ENCODE measurements at places on chromosomes 7 and 10.
A peak's percentile ranks its signal among the peaks of the same experiment; 100 is the strongest.

DNA sequence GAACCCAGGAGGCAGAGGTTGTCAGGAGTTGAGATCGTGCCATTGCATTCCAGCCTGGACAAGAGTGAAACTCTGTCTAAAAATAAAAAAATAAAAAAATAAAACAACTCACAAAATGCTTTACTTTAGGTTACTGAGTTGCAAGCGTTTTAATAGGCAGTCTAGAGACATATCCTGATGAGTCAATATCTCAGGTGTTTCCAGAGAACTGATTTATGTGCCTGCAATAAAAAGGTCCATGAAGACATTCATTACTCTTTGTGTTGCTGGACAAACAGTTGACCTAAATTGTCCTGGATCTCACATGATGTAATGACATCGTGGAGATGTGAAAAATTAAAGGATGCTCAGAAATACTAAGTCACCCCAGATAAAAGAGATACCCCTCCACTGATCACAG is 31.5 kb downstream of the CDNF start:
- no peak overlapping the region for H3K27ac ChIP-seq
- no peaks in the 10 kb centered on the region for H3K36me3 ChIP-seq
- no peaks in the 10 kb centered on the region for H3K4me1 ChIP-seq
- no peak overlapping the region for H3K4me3 ChIP-seq
- no peaks in the 10 kb centered on the region for H3K27me3 ChIP-seq

DNA sequence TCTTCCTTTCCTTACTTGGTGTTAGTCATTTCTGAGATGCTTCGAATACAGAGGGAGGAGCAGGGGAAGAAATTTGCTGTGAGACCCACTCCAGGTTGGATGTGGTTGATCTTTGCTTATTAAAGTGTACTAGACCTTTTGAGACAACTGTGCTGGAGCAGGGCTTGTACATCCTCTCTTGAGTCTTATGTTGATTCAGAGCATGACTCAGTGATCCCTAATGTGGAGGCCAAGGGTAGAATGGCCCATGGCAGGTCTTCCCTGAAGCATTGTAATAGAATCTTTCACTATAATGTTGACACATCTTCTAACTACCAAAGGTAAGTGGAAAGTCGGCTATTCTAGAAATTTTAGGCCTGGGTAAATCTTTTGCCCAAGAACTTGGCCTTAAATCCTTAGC is 17.0 kb upstream of the SFR1 start:
- no peak for DNase-seq
- no peaks in the 10 kb centered on the region for H3K4me1 ChIP-seq
- no peaks in the 10 kb centered on the region for H3K36me3 ChIP-seq
- H3K27ac ChIP-seq: no peak overlapping the region

- no peak for DNase-seq
- no peaks in the 10 kb centered on the region for H3K4me1 ChIP-seq
- H3K36me3 ChIP-seq: no peaks in the 10 kb centered on the region
- no peak overlapping the region for H3K4me3 ChIP-seq
- H3K27me3 ChIP-seq: no peaks in the 10 kb centered on the region
- no peak overlapping the region for H3K27ac ChIP-seq
Measured at GRCh38 chr7:13742126-13742525, 247.3 kb downstream of the ETV1 start.

GRCh38 chr7:157479326-157479725 is 142.5 kb downstream of the DNAJB6 start:
- no peaks in the 10 kb centered on the region for H3K36me3 ChIP-seq
- DNase-seq: peak; percentile 34
- no peaks in the 10 kb centered on the region for H3K27me3 ChIP-seq

DNA sequence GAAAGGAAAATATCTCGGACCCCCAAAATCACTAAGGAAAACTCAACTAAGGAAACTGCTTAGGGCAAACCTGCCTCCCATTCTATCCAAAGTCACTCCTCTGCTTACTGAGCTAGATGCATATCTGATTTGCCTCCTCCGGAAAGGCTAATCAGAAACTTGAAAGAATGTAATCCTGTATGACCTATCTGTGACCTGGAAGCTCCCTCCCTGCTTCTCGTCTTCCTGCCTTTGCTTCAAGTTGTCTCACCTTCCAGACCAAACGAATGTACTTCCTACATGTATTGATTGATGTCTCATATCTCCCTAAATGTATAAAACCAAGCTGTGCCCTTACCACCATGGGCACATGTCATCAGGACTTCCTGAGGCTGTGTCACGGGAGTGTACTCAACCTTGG is 58.1 kb upstream of the SEC61G start:
- no peaks in the 10 kb centered on the region for H3K4me1 ChIP-seq
- H3K27me3 ChIP-seq: no peaks in the 10 kb centered on the region
- no peak overlapping the region for H3K27ac ChIP-seq
- no peak overlapping the region for H3K4me3 ChIP-seq
- no peaks in the 10 kb centered on the region for H3K36me3 ChIP-seq
- no peak for DNase-seq

DNA sequence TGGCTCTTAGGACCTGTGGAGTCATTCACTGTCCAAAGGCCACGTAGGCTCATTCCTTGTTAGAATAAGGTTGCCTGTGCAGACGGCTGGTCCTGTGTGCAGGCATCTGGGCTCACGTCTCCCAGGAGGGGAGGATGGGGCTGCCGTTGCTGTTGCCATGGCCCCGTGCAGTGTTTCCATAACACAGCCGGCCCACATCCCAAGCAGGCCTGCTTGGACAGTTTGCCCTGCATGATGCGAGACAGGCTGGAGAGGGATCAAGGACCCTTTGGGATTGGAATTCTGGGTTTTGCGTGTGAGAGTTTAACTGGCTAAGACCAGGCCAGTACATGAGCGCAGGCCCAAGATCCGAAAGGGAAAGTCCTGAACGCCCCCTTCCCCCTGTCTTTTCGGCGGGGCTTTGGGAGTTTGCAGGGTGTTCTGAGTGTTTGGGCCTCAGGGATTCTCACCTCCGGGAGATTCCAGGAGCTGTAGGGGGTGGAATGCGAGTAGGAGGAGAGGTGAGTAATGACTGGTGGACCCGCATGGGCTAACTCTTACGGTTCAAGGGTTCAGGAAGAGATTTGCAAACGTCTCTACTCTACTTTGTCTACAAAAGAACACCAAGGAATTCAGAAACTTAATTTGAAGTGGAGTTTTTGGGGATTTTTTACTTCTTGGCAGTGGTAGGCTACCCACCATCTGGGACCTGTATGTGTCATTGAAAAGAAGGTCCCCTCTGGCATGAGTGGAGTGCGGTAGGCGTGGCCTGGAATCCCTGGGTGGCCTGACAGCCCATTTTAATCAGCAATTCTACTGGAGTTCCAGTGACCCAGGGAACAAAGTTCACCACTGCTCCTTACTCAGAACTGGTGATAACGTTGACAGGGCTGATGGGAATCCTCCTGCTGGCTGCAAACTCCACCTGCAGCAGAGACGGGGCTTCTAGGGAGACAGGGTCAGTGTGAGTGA is 125.4 kb downstream of the ITIH5 start:
- DNase-seq: no peak
- no peaks in the 10 kb centered on the region for H3K4me1 ChIP-seq

- DNase-seq: no peak
- H3K27me3 ChIP-seq: no peaks in the 10 kb centered on the region
- H3K36me3 ChIP-seq: no peaks in the 10 kb centered on the region
- H3K27ac ChIP-seq: no peak overlapping the region
- no peaks in the 10 kb centered on the region for H3K4me1 ChIP-seq
- no peak overlapping the region for H3K4me3 ChIP-seq
Measured at GRCh38 chr7:46164629-46165028, 243.6 kb upstream of the IGFBP3 start.

GRCh38 chr7:143426479-143427142 is 16.6 kb upstream of the TAS2R60 start:
- H3K27me3 ChIP-seq: no peaks in the 10 kb centered on the region
- no peak overlapping the region for H3K4me3 ChIP-seq
- H3K27ac ChIP-seq: no peak overlapping the region
- no peak for DNase-seq

GRCh38 chr7:98051118-98051744 is 55.4 kb upstream of the LMTK2 start:
- no peaks in the 10 kb centered on the region for H3K4me1 ChIP-seq
- no peaks in the 10 kb centered on the region for H3K27me3 ChIP-seq
- H3K4me3 ChIP-seq: no peak overlapping the region
- DNase-seq: no peak
- H3K27ac ChIP-seq: no peak overlapping the region

GRCh38 chr10:103820101-103821062 is 35.0 kb downstream of the SH3PXD2A start:
- H3K4me1 ChIP-seq: peaks cover 24% of the 10 kb centered on the region
- H3K36me3 ChIP-seq: no peaks in the 10 kb centered on the region
- H3K27me3 ChIP-seq: no peaks in the 10 kb centered on the region
- H3K27ac ChIP-seq: no peak overlapping the region
- no peak overlapping the region for H3K4me3 ChIP-seq

GRCh38 chr7:32639122-32639521 is 143.8 kb downstream of the AVL9 start:
- DNase-seq: no peak
- no peak overlapping the region for H3K4me3 ChIP-seq
- no peaks in the 10 kb centered on the region for H3K4me1 ChIP-seq
- no peaks in the 10 kb centered on the region for H3K27me3 ChIP-seq
- H3K36me3 ChIP-seq: no peaks in the 10 kb centered on the region
- no peak overlapping the region for H3K27ac ChIP-seq

DNA sequence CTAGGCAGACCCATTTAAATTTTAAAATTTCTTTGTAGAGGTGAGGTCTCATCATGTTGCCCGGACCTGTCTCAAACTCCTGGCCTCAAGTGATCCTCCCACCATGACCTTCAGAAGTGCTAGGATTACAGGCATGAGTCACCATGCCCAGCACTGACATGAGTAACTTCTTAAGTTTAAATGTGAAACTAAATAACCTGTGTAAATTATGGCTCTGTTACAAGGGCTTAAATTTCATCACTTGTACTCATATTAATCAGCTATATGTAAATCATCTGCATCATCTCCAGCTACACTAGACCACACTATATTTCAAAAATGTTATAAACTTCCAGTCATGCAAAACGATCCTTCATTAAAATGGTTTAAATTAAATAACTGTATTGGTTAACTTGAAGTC is 56.1 kb downstream of the ATAD1 start:
- no peaks in the 10 kb centered on the region for H3K36me3 ChIP-seq
- no peak overlapping the region for H3K4me3 ChIP-seq
- no peaks in the 10 kb centered on the region for H3K27me3 ChIP-seq
- no peak for DNase-seq
- H3K27ac ChIP-seq: no peak overlapping the region

- H3K27ac ChIP-seq: no peak overlapping the region
- H3K4me3 ChIP-seq: no peak overlapping the region
- H3K36me3 ChIP-seq: no peaks in the 10 kb centered on the region
- no peaks in the 10 kb centered on the region for H3K4me1 ChIP-seq
- no peak for DNase-seq
- H3K27me3 ChIP-seq: no peaks in the 10 kb centered on the region
Measured at GRCh38 chr7:18313965-18314364, 181.6 kb upstream of the HDAC9 start.

DNA sequence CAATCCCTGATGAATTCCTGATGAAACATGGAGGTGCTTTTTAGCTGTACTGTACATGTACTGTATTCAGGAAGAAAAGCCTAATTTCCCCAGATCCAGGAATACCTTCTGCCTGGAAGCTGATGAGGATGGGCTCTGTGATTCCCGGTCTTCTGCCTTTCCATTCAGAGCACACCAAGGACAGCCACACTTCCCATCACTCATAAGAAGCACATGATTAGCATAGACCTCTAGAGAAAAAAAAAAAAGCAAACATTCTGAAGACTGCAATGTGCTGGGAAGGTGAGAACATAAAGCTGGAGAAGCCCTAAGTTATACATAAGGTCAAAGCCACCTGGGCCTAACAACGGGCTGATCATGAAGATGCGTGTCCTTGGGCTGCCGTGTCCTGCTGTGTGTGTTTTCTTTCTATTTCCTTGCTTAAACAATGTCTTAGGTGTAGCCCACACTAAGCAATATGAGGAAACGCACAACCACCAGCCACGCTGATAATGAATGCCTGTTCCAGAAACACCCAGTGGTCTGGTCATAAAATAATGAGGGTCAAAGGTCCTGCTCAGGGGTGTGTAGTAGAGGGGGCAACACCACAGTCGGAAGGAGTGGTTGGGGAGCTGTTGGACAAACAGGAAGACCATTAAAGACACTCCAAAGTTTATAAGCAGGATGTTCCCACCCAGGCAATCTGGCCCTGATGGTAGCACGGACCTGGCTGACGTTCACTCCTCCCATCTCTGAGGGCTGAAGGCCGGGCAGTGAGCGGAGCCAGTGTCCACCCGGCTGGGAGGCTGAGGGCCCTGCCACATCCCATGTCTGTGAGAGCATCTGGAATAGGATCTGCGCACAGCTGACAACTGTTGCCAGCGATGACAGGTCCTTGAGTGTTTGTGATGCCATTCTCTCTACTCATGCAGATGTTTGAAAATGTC is 7.9 kb downstream of the PKD1L1 start:
- H3K36me3 ChIP-seq: no peaks in the 10 kb centered on the region
- H3K4me1 ChIP-seq: no peaks in the 10 kb centered on the region
- no peak overlapping the region for H3K27ac ChIP-seq
- no peak for DNase-seq
- no peak overlapping the region for H3K4me3 ChIP-seq

- no peak for DNase-seq
- H3K4me1 ChIP-seq: no peaks in the 10 kb centered on the region
- H3K27ac ChIP-seq: no peak overlapping the region
- no peak overlapping the region for H3K4me3 ChIP-seq
- H3K36me3 ChIP-seq: no peaks in the 10 kb centered on the region
Measured at GRCh38 chr10:44829426-44829825, 81.7 kb upstream of the TMEM72 start.

DNA sequence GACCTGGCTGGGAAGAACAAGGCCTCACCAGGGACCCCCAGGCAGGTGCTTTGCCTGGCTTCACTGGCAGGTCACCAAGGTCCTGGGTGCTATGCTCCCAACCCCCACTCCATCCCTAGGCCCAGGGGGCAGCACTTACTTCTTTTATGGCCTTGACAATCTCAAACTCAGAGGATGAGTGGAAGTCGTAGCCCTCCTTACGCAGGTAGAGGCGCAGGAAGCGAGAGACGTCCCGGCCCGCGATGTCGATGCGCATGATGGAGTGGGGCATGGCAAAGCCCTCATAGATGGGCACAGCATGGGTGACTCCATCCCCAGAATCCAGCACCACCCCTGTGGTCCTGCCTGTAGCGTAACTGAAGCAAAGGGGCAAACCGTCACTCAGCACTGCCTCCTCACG is 18.5 kb downstream of the ACTR1A start:
- DNase-seq: peak; percentile 27
- no peak overlapping the region for H3K4me3 ChIP-seq
- peaks cover 16% of the 10 kb centered on the region for H3K36me3 ChIP-seq
- no peak overlapping the region for H3K27ac ChIP-seq
- H3K27me3 ChIP-seq: no peaks in the 10 kb centered on the region

GRCh38 chr7:4814433-4814832 is 39.0 kb downstream of the AP5Z1 start:
- no peaks in the 10 kb centered on the region for H3K4me1 ChIP-seq
- DNase-seq: no peak
- H3K36me3 ChIP-seq: no peaks in the 10 kb centered on the region
- no peak overlapping the region for H3K4me3 ChIP-seq
- H3K27me3 ChIP-seq: no peaks in the 10 kb centered on the region
- H3K27ac ChIP-seq: no peak overlapping the region

GRCh38 chr7:128790315-128791041 is 1.3 kb upstream of the CCDC136 start:
- DNase-seq: no peak
- peak overlapping the region; percentile 71 for H3K4me3 ChIP-seq
- H3K27me3 ChIP-seq: no peaks in the 10 kb centered on the region
- H3K36me3 ChIP-seq: no peaks in the 10 kb centered on the region

Data from right lobe of liver (tissue), 6 donors.